Hippocampal formation (tissue), 2 donors: ENCODE measurements at places on chromosomes 13 and 19.

- no peak for DNase-seq
Observed at GRCh38 chr19:29303069-29303718, 90.2 kb upstream of the UQCRFS1 start.

DNA sequence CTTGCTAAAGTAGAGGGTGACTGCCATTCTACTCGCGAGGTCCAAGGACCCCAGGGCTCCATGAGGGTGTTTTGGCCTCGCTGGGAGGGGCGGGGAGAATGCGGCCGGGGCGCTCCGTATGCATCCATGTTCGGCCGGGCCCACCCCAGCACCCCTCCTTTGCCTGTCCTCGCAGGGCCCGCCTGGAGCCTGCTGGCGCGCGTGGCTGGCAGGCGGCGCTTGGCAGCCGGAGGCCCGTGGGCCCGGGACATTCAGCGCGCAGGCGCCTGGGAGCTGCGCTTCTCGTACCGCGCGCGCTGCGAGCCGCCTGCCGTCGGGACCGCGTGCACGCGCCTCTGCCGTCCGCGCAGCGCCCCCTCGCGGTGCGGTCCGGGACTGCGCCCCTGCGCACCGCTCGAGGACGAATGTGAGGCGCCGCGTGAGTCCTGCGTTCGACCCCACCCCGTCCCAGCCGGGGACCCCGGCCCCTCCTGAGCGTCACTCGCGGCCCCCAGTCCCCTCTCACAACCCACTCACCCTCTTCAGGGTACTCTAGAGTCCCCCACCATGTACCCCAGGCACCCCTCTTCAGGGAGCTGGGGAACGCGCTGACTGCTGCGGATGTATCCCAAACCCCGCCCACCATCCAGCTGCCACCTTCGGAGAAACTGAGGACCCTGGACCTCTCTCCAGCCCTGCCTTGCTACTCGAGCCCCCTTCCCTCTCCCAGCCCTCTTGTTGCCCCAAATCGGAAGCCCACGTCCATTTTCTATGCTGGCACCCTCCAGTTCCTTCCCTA lies 4.1 kb downstream of the DLL3 start:
- DNase-seq: no peak

- no peak for DNase-seq
Observed at GRCh38 chr13:32829676-32830335, 186.4 kb upstream of the KL start.

DNA sequence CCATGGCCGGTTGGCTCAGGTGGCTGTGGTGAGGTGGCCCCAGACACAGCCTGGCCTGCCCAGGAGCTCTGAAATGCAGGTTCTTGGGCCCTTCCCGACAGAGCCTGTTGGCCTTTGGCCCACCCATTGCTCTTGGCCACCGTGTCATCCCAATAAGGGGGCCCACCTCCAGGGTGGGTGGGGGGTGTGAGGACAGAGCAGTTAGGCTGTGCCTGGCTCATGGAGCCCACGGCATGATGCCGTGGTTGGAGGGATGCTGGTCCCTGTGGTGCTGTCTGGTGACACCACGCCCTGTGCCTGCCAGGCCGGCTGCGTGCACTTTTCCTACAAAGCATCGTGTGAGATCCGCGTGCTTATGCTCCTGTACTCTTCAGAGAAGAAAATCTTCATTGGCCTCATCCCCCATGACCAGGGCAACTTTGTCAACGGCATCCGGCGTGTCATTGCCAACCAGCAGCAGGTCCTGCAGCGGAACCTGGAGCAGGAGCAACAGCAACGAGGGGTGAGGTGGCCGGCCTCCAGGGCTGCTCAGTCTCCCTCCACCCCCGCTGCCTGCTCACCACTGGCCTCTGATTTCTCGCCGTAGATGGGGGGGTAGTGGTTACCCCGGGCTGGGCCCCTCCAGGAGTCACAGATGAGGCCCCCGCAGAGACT lies 7.6 kb downstream of the PNKP start:
- no peak for DNase-seq

DNA sequence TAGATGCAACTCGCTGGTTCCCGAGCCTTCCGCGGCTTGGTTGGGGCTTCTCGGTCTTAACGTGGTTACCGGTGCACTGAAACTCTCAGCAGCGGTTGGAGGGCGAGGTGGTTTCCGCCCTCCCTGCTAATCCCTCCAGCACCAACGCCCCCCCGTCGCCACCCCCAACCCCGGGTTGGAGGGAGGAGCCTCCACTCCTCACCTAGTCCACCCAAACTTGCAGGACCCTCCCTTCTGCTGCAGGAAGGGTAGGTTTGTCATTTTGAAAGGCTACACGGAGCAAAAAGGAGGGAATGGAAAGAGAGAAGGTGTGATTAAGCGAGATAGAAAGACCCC lies 465.0 kb downstream of the ITGBL1 start:
- DNase-seq: no peak

DNA sequence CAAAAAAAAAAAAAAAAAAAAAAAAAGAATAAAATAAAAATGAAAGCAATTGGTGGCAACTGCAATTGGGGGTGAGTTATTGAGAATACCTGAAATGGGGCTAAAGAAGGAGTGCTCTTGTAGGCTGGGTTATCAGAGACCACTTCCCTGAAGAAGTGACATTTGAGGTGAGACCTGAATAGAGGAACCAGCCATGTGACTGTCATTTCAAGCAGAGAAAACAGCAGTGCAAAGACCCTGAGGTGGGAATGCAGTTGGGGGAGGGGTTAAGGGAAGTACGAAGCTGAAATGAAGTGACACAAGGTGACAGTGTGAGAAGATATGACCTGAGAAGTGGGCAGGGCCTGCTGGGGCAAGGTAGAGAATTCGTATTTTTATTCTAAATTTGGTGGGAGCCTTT lies 4.3 kb upstream of the PALM3 start:
- no peak for DNase-seq

GRCh38 chr19:45960595-45961235 lies 12.9 kb downstream of the NOVA2 start:
- no peak for DNase-seq

GRCh38 chr13:113548778-113549621 lies 35.6 kb upstream of the TFDP1 start:
- no peak for DNase-seq

GRCh38 chr19:30423481-30423880 lies 51.3 kb downstream of the ZNF536 start:
- peak; percentile 17 for DNase-seq

GRCh38 chr13:70644052-70644451 lies 535.8 kb upstream of the KLHL1 start:
- no peak for DNase-seq

GRCh38 chr13:24149246-24150032 lies 11.1 kb upstream of the SPATA13 start:
- no peak for DNase-seq

DNA sequence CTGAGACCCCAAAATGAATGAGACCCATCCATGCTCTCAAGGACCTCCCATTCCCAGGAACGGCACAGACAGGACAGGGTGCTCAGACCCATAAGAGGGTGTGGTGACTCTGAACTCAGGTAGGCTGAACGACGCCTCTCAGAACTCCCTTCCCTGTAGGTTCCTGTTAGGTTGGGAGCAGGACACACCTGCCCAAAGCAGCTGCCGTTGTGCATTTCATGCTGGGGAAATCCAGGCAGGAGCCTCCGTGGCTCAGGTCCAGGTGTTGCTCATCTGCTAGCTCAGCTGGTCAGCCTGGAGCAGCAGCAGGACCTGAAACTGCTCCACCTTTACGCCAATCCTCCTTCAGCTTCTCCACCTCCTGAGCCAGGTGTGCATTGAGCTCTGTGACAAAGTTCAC lies 19.1 kb upstream of the TEX101 start:
- DNase-seq: no peak

- DNase-seq: no peak
Observed at GRCh38 chr13:40070357-40070756, 414.9 kb downstream of the COG6 start.

GRCh38 chr13:34750078-34750931 lies 191.8 kb upstream of the NBEA start:
- peak; percentile 25 for DNase-seq

GRCh38 chr19:53958168-53958571 lies 4.6 kb upstream of the CACNG8 start:
- no peak for DNase-seq

- no peak for DNase-seq
Observed at GRCh38 chr19:43450545-43450997, 14.8 kb downstream of the LYPD3 start.

DNA sequence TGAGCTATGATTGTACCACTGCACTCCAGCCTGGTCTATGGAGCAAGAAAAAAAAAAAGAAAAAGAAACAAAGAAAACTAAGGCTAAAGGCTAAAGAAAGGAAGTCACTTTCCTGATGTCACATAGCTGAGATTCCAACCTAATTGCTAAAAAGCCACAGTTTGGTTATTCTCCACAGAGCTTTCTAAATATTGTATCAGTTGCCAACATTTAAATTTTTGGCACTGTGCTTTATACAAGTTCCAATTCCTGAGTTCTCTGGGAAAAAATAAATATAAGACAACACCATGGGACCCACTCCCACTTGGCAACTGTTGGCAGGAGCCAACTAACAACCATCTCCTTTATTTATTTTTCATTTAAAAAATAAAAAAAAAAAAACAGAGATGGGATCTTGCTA lies 11.2 kb upstream of the LYPD3 start:
- no peak for DNase-seq

GRCh38 chr19:28633319-28634018 lies 579.5 kb downstream of the UQCRFS1 start:
- no peak for DNase-seq

DNA sequence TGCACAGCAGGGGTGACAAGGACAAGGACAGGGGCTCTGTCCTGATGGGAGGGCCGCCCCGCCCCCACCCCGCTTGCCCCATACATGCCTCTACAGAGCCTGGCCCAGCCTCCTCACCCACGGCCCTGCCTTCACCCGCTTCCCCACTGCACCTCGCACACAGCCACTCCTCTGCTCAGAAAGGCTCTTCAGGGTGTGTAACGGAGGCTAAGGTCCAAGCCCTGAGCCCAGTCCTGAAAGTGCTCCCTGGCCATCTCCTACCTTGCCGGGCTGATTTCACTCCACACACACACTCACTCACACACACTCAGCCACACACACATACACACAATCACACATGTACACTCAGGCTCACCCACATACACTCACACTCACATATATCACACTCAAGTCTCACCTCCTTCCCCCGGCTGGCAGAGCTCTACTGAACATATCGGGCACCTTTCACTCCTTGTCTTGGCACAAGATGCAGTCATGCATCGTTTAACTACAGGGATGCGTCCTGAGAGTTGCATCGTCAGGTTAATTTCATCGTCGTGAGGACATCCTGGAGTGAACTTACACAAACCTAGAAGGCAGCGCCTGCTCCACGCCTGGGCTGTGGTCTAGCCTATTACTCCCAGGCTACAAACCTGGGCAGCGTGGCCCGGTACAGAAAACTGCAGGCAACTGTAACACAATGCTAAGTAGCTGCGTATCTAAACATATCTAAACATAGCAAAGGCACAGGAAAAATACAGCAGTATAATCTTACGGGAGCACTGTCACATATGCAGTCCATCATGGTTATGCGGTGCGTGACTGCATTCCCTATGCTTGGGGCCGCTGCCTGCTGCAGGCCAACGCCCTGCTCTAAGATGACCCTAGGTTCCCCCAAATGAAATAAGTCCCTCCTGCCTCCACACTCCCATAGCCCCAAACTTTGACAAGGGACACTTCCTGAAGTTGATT lies 13.1 kb downstream of the EPS15L1 start:
- no peak for DNase-seq

- no peak for DNase-seq
Observed at GRCh38 chr19:4098493-4098892, 25.4 kb downstream of the MAP2K2 start.

GRCh38 chr13:98436233-98436910 lies 140.5 kb downstream of the STK24 start:
- no peak for DNase-seq

GRCh38 chr19:45492627-45493470 lies 4.0 kb downstream of the RTN2 start:
- DNase-seq: no peak

DNA sequence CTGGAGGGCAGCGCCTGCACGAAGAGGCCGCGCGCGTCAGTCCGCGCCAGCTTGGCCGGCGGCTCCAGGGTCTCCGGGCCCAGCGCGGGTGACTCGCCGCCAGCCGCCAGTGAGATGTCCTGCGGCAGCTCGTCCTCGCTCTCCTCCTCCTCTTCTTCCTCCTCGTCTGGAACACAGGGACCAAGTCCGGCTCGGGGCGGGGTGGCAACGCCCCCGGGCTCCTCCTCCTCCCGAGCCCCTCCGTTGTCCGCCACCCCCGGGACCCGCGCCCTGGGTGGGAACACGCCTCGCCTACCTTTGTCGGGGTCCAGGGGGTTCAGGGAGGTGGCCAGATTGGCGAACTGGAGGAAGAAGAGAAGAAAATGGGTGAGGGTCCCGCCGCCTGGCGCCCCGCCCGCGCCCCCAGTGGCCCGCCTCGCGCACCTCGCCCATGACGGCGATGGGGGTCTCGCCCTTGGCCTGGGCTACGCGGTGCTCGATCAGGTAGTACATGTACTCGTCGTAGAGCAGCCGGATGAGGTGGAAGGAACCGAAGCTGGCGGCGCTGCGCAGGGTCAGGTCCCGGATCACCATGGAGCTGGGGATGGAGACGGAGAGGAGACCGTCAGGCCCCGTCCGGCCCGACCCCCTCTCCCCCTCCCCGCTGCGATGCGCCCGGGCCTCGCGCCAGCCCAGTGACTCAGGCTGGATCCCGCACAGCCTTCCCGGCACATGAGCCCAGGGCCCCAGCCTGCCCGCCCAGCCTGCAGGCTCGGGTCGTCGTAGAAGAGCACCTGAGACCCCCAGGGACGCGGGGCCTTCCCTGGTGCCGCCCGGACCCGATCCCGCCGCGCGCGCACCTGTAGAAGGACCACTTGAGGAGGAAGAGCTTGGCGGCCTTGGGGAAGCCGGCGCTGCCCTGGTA lies 10.6 kb downstream of the DCAF15 start:
- no peak for DNase-seq

- no peak for DNase-seq
Observed at GRCh38 chr13:99866781-99867180, 104.8 kb downstream of the ZIC5 start.

DNA sequence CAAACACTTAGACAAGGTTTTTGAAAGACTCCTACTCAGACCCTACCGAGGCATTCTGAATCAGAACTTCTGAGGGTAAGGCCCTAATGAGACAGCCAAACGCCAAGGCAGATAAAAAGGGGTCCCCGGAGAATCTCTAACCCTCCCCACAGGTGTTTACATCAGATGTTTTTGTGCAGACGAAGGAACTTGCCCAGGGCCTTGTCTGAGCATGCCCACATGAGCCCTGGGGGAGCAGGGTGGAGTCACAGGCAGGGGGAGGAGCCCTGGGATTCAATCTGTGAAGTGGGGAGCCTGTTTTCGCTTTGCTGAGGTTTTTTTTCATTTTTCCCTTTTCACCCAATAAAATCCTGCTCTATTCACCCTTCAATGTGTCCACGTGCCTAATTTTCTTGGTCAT lies 61.6 kb upstream of the MED4 start:
- DNase-seq: peak; percentile 23
